ENCODE measurements at places on chromosomes 12 and 14.

DNA sequence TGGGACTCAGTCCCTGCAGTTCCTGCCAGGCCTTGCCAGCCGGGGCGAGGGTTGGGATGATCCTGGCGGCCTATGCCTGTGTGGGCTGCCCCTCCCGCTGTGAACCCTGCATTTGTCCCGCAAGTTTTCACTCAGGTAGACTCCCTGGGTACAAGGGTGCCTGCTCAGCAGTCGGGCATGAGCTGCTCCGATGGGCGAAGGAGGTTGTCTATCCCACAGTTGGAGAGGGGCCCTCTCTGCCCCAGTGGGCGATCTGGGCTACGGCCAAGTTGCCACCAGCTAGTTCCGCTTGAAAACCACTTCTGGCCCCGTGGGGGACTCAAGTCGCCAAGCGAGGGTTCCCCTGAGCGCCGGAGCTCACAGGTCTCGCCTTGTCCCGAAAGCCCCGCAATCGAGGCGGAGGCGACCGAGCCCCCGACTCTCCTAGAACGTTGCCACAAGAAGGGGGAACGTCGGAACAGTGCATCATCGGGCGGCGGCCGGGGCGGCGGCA lies 365 bp upstream of the TPI1 start:
- no peak for DNase-seq

DNA sequence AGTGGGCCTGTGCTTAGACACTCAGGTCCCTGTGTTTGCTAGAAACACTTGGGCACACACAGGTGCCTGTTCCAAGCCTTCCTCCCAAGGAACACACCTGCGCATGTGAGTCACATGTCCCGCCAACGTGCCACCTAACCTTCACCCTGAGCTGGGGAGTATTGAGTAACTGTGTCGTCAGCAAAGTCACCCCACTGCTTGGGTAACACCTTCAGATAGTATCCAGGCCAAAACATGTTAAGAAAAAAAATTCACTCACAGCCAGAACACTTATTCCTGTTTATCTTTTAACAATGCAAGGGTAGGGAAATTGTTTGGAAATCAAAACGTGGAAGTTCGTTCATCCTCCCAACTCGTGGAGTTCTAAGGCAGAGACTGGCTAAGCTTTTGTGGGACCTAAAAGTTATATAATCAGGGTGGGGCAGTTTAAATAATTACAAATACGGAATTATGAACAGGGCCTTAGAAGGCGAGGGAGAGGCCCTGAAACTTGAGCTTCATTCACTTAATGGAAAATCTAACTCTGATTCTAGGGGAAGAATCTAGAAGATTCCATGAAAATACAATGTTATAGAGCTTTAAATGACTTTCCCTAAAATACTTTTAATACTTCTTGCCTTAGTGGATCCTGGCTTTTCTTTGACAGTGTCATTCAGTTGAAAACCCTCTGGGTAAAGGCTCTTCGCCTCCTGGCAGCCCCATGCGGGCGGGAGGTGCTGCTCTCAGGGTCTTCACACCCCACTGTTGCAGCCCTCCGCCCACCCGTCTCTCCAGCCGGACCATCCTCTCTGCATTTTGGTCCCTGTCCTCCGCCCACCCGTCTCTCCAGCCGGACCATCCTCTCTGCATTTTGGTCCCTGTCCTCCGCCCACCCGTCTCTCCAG lies 30.3 kb upstream of the ADIPOR2 start:
- DNase-seq: peak; percentile 61

DNA sequence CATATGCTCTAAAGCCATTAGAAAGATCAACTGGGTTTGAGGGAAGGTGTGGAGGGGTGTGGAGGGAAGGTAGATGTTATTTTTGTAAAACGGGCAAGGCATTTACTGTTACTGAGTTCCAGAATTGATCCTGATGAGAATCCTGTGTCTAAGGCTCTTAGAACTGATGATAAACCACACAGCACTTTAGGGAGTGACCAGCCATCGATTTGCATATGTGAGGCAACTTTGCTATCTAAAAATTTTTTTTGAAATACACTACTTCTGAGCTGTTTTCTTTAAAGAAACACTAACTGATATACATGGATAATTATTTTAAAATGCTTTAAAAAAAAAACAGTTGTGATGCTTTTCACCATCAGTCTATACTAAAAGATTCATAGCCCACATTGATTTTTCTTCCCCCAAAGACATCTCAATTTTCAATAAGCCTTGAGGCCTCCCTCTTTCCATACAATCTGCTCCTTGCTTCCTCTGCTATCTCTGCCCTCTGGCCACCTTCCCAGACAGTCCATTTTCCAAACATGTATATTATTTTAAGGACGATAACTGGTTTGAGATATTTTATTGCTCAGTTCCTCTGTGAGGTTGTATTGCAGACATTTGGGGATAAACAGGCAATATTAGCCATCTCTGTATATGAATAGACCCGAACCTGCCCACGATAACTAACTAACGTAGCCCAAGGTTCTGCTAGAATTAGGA lies 265.9 kb downstream of the EFCAB11 start:
- DNase-seq: no peak

GRCh38 chr14:58760121-58760520 lies 122.4 kb downstream of the DACT1 start:
- DNase-seq: no peak

GRCh38 chr12:121773011-121773777 lies 20.3 kb downstream of the RHOF start:
- peak; percentile 86 for DNase-seq

- DNase-seq: no peak
These were observed 295.0 kb downstream of the RMST start for GRCh38 chr12:97757481-97758193.

- DNase-seq: no peak
These were observed 36.9 kb upstream of the SMUG1 start for GRCh38 chr12:54225666-54226065.

Data from activated CD4-positive, alpha-beta T cell treated with anti-CD3 and anti-CD28 coated beads for 48 hours (primary cell).